GM23338 (cell line): ENCODE measurements at places on chromosomes 5 and 9. TPM values are rescaled to one million over a fixed set of nuclear protein-coding genes. Genes with fewer than 3 reads are reported as not detected.

DNA sequence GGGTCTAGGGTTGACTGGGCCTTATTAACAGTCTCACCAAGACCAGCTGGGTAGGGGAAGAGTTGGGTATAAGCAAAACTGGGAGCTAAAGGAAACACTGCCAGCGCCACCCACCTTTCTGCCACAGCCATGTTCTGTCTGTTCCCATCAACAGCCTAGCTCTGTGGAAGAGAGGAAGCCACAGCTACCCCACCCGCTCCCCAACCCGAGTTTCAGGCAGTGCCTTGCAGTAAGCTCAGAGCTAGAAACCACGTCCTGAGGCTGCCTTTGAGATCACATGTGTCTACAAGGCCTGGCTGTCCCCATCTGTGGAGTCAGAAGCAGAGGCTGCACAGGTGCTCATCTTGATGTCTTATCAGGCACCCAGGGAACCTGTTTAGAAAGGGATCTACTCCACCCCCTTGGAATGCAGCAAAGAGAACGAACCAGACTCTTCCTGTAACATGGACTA is 15.3 kb downstream of the HNRNPH1 start:
- H3K36me3 ChIP-seq, result peaks cover 22% of the 10 kb centered on the region
- H3K4me1 ChIP-seq, result no peaks in the 10 kb centered on the region; the same call in 1 of the 2 replicates
- H3K27me3 ChIP-seq, result no peaks in the 10 kb centered on the region
- H3K4me3 ChIP-seq, result no peak overlapping the region

GRCh38 chr5:119896826-119897536 is 267.6 kb downstream of the FAM170A start:
- no peak overlapping the region for H3K27ac ChIP-seq
- H3K36me3 ChIP-seq, result no peaks in the 10 kb centered on the region
- H3K27me3 ChIP-seq, result no peaks in the 10 kb centered on the region
- DNase-seq, result no peak

DNA sequence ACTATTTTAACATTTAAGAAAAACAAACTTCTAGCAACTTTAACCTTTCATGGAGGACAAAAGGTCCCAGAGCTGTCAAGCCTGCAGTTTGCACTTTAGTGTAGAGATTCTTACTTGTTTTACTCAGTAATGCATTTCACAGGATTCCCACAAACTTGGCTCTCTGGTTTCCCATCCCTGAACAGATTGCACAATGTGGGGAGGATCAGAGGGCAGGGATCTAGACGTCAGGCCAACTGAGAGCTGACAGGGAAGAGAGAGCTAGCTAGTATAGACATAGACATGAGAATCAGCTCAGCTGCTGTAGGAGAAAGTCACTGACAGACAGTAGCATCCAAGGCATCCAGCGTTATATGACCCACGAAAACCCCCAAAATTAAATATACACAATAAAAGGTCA is 20.9 kb upstream of the BNIP1 start:
- no peaks in the 10 kb centered on the region for H3K4me1 ChIP-seq
- no peaks in the 10 kb centered on the region for H3K27me3 ChIP-seq
- H3K27ac ChIP-seq, result no peak overlapping the region
- no peak overlapping the region for H3K4me3 ChIP-seq

GRCh38 chr9:108209132-108209685 is 646.6 kb downstream of the ACTL7B start:
- DNase-seq, result no peak
- H3K36me3 ChIP-seq, result no peaks in the 10 kb centered on the region
- H3K4me3 ChIP-seq, result no peak overlapping the region
- H3K27me3 ChIP-seq, result no peaks in the 10 kb centered on the region

Gene SPINK13
- polyA plus RNA-seq, result 0.49 TPM in 1 of 2 replicates, not detected in the other
